ENCODE measurements at places on chromosomes 16 and 17.

DNA sequence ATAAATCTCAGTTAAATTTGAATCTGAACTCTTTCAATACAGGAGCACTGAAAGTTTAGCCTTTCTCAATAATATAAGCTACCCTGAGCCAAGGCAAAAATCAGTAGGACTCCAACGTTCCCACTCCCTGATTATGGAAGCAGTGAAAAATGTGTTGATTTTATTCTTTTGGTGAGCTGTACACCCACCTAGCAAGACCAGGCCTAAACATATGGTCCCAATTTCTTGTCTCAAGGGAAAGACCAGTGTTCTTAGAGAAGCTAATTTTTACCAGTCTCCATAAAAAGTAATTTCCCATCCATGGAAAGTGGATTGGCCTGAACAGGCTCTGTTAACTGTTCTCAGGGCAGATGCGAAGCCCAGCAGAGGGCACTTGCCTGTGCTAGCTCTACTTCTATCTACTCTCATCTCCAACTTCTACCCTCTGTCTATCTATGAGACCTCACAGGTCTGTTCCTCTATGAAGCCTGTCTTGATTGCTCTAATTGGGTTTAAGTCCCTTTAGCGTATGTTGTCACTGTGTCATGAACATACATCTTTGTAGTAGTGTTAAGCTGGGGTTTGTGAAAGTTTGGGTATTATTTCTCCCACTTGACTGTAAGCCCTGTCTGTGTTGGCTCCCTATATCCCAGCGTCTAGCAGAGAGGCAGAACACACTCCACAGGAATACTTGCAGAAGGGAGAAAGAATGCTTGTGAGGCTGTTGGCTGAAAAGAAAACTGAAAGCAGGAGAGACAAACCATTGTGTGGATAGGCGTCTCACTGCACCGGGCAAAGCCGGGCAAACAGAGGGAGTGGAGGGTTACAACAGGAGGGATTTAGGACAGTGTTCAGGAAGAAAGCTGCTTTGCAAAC lies 167.1 kb upstream of the MAF start:
- DNase-seq: no peak

DNA sequence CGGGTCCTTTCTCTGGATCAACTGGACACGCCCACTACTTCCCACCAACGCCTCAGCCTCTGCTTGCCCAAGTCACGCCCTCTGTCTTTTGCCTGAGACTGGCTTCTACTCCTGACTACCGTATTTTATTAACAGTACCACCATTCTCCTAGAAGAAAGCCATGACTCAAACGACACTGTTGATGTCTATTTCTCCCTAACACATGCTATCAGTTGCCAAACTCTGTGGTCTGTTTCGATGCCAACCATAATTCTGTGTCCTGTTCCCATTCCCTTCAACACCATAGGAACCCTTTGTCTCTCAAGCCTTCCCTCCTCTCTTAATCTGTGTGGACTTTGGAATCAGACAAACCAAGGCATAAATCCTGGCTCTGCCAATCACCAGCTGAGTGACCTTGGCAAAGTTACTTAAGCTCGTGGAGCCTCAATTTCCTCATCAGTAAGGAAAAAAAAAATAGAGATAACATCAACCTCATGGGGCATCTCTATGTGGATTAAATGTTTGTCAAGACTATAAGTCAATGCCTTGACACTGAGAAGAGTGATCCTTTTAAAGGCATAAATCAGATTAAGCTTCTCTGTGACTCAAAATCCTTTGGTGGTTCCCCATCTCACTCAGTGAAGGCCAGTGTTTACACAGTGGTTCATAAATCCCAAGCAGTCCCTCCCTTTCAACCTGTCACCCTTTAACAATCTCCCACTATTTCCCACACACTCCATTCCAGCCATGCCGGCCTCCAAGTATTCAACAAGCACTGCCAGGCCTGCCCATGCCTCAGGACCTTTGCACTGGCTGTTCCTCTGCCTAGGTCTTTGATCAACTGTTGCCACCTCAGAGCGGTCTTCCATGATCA lies 45.6 kb downstream of the ERN1 start:
- no peak for DNase-seq

DNA sequence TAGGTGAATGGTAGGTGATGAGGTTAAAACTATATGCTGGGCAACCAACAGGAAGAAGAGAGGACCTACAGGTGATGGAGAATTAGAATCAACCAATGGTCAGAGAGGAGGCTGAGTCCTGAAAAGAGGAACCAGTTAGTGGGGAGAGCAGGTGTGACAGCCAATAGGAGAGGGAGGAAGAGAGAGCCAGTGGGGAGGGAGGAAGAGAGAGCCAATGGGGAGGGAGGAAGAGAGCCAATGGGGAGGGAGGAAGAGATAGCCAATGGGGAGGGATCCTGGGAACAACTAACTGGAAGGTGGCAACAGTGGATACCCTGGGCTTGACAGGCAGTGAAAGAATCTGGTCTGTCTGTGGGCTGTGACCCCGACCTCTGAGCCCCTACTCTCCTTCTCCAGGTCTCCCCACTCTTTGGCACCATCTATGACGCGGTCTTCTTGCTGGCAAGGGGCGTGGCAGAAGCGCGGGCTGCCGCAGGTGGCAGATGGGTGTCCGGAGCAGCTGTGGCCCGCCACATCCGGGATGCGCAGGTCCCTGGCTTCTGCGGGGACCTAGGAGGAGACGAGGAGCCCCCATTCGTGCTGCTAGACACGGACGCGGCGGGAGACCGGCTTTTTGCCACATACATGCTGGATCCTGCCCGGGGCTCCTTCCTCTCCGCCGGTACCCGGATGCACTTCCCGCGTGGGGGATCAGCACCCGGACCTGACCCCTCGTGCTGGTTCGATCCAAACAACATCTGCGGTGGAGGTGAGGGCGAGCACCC lies 3.7 kb downstream of the GUCY2D start:
- no peak for DNase-seq

DNA sequence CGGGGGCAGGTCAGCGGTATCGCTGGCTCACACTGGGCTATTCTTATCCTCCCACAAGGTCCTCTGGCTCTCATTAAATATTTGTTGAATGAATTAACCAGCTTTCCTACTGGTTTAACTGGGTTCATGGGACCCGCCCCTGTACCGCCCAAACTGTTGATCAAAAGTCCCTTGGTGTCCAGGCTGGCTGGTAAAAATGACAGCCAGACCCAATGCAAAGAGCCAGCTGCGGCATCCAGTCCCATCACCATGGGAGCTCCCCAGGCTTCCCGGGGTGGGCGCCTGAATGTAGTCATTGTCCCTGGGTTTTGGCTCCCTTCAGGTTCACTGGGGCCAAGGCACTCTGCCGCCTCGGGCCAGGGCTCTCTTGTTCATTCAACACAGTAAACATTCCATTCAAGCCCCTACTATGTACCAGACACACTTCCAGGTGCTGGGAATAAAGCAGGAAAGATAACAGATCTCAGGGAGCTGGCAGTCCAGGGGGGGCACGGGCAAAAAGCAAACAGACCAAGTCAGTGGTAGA lies 11.7 kb upstream of the ATP2C2 start:
- no peak for DNase-seq

DNA sequence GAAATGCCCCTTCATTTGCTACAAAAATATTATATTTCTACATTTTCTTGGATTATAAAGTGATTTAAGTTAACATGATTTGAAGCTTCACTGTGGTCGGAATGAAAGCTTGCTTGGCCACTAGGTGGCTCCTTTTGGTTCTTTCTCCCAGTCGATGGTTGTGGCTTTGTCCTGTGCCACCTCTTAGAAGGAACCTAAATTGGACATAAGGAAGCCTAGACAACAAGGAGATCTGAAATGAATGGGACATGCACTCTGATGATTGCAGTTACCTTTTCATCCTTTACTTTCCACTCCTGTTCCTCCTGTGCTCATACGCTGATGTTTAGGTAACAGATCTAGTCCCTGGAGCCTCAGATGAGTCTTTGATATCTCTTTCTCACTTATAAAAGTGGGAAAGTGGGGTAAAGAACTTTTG lies 39.2 kb downstream of the FTO start:
- DNase-seq: no peak

GRCh38 chr17:8080208-8080798 lies 7.2 kb downstream of the ALOX12B start:
- no peak for DNase-seq

DNA sequence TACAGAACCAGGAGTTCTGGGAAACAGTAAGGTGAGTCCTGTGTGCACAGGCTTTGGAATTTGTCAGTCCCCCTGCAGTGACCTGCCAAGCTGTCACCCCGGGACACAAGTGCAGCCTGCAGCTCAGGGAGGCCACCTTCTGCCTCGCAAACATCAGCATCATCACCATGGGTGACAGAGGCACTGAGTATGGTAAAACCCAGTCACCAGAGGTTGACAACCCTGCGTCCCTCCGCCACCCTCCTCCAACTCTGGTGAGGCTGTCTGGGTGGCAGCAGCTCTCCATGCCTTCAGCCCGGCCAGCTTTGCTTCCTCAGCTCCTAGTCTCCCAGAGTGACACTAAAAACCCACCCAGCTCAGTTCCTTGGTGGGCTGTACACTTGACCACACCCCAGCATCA lies 221.0 kb downstream of the CPPED1 start:
- DNase-seq: no peak

DNA sequence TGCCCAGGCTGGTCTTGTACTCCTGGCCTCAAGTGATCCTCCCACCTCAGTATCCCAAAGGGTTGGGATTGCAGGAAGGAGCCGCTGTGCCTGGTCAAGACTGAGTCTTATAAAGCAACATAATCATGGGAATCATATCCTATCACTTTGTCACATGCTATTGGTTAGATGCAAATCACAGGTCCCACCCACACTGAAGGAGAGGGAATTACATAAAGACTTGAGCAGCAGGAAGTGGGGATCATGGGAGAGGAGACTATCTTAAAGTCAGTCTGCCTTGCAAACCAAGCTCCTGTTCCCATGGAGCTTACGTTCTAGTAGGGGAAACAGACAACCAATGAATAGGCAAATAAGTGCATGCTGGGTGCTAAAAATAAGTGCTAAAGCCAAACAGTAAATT lies 28.3 kb upstream of the TENT4B start:
- DNase-seq: no peak

DNA sequence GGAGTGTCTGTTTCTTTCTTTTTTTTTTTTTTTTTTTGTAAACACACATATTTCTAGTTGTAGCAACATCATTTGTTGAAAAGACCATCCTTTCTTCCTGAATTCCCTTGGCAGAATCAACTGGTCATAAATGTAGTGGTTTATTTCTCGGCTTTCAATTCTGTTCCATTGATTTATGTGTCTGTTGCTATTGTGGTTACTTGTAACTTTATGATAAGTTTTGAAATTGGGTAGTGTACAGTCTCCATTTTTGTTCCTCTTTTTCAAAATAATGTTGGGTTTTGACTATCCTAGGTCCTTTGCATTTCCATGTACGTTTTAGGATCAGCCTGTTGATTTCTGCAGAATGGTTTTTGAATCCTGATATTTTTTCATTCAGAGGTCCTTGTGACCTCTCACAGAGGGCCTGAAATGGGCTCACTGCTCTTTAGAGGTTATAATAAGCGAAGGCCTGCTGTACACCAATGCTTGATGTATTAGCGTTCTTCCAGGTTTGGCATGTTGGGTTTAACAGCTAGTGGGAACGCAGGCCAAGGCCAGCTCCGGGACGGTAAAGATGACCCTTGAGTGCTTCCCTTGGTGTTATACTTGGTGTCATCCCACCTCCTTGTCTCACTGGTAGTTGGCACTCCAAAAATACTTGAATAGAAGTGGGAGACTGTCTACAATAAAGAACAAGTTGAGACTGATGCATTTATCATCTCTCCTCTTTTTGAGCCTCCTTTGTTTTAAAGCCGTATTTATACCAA lies 43.8 kb downstream of the ZNRF1 start:
- no peak for DNase-seq

DNA sequence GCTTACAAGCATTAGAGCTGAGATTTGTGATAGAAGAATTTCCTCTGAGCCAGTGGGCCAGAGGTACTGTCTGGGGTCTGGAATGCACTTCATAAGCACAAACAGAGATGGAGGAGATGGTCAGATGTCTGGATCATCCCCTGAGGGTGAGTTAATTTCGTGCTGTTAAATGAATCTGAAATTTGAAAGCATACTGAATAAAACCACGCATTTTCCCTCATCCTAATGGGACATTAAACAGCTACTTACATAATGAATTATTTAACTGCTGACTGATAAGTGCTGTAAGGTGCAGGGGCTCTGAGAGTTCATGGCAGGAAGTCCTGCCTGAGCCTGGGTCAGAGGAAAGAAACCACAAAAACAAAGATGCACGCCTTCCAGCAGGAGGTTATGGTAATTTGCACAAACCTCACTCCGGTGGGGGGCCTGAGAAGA lies 136.3 kb upstream of the XYLT1 start:
- no peak for DNase-seq

- peak; percentile 56 for DNase-seq
These were observed 120.3 kb downstream of the MRM1 start for GRCh38 chr17:36721560-36722120.

DNA sequence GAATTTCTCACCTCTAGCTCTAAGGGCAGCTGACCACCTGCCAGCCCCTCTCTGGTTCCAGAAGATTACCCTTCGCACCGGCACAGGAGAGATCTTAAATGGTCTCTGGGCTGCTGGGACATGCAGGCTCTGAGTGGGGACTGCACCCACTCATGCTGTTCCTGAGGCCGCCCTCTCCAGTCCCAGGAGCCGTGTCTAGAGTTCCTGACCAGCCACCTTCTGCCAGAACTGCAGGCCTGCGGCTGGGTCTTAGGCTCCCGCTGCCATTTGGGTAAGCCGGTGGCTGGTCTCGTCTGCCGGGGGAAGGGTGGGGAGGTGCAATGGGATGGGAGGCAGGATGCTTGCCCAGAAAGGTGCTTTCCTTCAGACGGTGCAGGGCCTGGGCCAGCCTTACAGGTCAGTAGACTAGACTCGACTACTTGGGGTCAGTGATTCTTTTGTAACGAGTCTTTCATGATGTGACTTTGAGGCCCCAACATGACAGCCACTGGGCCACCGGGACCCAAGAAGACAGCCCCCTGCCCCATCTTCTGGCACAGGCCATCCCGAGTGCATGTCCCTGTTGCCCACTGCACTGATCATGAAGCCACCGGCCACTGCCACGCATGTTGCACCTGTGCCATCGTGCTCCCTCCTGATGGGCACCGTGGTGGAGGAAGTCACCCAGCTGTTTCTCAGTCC lies 26.4 kb downstream of the B9D1 start:
- no peak for DNase-seq

GRCh38 chr17:79473111-79473875 lies 137.6 kb downstream of the RBFOX3 start:
- no peak for DNase-seq

- peak; percentile 60 for DNase-seq
These were observed 15.0 kb upstream of the CPD start for GRCh38 chr17:30363715-30364202.

GRCh38 chr16:49822649-49823370 lies 33.1 kb downstream of the ZNF423 start:
- no peak for DNase-seq

GRCh38 chr17:51428668-51429495 lies 168.5 kb downstream of the UTP18 start:
- no peak for DNase-seq

GRCh38 chr16:22694887-22695382 lies 119.0 kb upstream of the HS3ST2 start:
- DNase-seq: no peak

GRCh38 chr16:78648517-78648916 lies 549.1 kb downstream of the WWOX start:
- DNase-seq: no peak
